Stimulated activated CD4-positive, alpha-beta T cell treated with anti-CD3 and anti-CD28 coated beads, TNF-alpha, amount 100 ng/mL, for 1 hour (primary cell): ENCODE measurements at places on chromosomes 5 and 9.

DNA sequence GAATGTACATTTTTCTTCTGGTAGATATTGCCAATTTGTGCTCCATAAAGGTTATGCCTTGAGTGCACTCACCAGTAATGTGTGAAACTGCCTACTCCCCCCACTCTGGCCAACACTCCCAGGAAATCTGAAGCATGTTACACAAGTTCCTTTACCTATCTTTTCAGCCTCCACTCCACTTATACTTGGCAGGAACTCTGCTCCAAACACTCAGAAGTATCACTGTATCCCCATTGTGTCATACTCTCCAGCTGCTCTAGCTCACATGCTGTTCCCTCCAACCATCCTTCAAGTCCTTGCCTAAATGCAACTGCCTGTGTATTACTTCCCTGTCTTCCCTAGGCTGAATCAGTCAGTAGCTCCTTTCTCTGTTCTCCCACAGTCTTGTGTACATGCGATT is 28.3 kb downstream of the POU4F3 start:
- no peak for DNase-seq

- DNase-seq = no peak
Measured at GRCh38 chr5:9466697-9467096, 79.2 kb downstream of the SEMA5A start.

DNA sequence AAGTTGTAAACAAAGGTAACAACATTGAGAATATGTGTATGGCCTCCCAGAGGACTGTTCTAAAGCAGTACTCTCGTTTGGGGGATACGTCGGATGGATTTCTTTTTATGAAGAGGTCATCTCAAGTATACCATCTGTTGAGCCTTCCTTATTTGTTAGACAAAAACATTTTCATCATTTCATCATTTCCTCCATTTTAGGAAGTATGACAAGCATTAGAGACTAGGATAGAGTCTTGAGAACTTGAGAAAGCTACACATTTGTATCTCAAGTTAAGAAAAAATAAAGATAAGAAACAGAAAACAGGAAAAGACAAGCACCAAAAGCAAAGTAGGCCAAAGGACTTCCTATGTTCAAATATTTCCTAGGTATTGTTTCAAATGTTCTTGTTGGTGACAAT is 307.0 kb downstream of the EFNA5 start:
- no peak for DNase-seq

DNA sequence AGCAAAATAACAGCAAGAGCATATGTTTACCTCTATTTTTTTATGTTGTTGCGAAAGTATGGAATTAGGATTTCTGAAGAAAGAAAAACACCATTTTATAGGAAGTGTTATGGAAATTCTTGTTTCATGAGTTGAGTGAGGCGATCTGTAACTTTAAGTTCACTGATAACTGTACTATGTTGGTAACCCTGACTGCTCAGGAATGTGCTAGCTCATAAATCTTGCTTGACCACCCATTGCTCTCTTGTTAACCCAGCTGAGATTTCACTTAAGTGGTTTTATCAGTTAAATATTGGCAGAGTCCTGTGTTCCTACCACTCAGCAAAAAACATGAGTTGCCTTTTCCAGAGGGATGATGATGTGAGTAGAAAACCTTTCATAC is 91.1 kb upstream of the STARD4 start:
- DNase-seq = no peak

DNA sequence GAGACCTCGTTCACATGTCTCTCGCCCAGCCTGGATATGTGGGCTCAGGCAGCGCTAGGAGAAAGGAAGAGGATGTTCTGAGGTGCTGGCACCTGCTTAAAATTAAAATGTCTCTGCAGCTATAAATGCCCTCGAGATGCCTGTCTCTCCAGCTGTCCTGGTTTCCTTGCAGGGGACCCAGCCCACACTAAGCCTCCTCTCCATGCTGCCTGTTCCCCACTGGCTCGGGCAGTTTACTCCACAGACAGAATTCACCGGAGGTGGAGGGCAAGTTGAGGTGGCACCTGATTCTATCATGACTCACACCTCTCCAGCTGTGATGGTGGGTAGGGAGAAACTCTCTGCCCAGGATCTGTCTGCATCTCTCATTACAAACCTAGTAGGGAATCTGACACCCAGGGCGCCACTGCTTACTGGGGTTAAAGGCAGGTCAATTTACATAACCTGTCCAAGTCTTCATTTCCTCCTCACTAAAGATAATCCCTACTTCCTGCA is 420.9 kb downstream of the SPOCK1 start:
- no peak for DNase-seq

DNA sequence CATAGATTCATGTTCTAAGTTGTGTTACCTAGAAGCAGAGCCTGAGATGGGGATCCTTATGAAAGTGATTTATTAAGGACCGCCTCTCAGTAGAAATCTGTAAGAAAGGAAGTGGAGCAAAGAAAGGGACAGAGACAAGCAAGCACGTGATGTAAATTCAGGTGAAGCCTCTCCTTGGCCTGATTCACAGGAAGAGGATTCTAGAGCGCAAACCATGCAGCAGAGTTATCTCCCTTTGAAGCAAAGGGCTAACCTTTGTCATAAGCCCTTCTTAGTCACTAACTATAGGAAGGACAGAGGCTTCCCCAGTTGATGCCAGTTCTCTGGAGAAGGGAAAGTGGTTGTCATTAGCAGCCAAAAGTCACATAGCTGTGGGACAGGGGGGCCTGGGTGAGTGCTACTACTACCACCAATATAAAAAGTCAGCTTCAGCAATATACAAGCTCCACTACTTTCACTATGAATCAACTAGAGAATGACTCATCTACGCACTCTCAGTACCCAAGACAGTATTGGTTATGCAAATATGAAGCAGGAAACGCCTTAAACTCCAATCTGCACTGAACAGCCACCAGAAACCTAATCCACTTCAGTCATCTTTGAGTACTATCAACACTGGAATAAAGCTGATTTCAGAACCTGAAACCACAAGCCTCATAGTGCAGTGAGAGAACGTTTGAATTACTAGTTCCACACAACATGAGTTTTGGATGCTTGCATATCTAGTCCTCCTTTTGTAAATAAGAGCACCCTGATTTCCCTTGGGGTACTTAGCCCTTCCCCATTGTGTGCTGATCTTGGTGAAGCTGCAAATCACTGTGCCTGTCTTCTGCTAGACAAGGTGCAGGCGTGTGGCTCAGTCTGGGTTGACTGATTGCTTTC is 162.7 kb downstream of the ZNF608 start:
- no peak for DNase-seq

DNA sequence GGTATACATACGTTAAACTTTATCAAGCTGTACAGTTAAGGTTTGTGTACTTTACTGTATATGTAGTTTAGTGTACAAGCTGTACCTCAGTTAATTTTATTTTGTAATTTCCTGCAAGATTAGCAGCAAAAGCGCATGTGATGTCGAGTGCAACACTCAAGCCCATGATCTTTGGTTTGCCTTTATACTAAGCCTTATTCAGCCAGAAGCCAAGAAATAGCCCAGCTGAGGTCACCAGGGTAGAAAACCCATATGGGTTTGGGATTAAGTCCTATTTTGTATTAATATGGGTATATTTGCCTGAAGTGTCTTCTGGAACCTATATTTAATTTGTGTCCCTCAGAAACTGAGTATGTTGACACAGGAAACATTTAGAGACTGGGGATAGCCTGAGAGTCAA is 59.3 kb downstream of the ZFAND5 start:
- DNase-seq = no peak
